ENCODE measurements at places on chromosomes 7 and 10.
A peak's percentile ranks its signal among the peaks of the same experiment; 100 is the strongest.

- DNase-seq = no peak
These were observed 194.1 kb upstream of the ZNF804B start for GRCh38 chr7:88565401-88565800.

- no peak for DNase-seq
These were observed 71.7 kb downstream of the SH3PXD2A start for GRCh38 chr10:103783681-103784080.

DNA sequence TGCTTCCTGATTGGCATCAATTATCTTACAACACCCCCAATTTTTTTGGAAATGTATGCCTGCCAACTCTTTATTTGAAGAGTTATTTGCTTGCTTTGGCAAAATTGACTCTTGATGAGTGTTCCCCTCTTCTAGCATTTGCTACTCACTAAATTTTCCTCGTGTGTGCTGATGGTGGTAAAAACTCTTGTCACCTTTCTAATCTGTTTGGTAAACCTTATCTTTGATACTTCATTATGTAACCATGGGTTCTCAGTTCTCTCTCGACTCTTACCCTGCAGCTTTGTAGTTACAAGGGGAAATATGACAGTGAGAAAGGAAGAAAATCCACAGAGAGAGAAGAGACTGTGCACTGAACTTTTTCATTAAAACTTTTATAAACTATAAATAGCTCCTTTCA, 102.5 kb downstream of the CDK14 start:
- no peak for DNase-seq

DNA sequence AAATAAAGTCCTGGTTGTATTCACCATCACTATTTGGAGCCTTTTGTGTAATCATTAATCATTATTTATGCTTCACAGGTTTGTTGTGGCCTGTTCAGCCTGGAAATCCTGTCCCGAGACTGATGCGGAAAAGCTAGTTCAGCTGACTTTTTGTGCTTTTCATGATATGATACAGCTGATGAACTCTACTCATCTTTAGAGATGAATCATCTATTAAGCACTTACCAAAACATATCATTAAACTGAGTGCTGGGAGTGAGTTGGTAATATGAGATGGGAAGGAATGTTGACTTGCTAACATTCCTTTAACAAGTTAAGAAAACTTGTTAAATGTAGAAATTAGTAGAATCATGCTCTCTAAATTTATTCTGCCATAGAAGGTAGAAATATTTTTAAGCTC, 53.0 kb downstream of the CROT start:
- peak; percentile 20 for DNase-seq

GRCh38 chr10:10292501-10292900, 725.2 kb upstream of the CELF2 start:
- no peak for DNase-seq

DNA sequence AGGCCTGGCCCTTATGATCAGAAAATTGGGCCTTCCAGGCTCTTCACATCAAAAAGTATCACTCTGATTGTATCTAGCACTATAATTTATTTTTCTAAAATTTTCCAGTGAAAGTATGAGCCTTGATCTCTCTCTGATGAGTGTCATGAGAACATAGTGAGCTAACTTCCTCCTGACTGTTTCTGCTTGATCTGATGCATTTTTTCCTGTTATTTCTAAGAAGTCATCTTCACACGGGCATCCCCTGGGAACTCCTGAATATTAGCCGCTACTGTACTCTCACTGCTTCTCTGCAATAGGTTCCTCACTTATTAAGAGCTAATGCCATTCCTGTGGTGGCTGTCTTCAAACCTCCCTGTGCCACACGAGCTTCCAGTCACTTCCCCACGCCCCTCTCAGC, 63.1 kb upstream of the ZPBP start:
- no peak for DNase-seq

GRCh38 chr10:50788951-50789945, 49.5 kb downstream of the ASAH2B start:
- DNase-seq = peak; percentile 66

DNA sequence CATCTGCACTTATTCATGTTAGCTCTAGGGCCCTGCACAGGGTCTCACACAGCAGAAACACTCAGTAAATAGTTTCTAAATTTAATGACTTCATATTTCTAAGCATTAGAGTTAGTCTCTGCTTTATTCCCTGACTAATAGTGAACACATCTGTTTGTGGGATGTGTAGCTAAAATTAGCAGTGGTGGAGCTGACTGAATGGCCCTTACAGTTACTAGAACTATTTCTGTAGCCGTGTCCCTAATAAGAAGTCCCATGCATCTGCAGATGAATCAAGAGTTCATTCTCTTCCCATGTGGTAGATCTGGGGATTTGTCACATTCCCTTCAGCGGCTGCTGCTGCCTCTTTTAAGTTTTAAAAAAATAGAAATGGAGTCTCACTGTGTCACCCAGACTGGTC, 11.7 kb downstream of the MAP3K8 start:
- DNase-seq = peak; percentile 68

DNA sequence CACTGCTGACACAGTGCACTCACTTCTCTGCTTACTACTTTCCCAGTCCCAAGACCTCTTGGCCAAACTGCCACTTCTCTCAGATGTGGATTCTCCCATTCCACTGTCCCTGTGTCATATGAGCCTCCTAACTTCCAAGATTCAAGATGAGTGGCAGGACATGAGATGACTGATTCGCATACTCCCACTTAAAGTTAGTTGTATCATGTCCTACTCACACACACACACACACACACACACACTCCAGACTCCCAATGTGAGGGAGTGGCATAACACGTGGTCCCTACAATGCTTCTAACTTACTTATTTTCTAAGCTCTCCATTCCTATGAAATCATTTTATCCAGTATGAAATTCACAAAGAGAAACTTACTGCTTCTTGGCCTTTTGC, 67.0 kb upstream of the CAV2 start:
- DNase-seq = no peak

GRCh38 chr7:80279760-80280159, 145.1 kb downstream of the GNAI1 start:
- no peak for DNase-seq

GRCh38 chr10:33352175-33352574, 17.7 kb upstream of the NRP1 start:
- DNase-seq = peak; percentile 58

- no peak for DNase-seq
These were observed 126.6 kb upstream of the RAB11FIP2 start for GRCh38 chr10:118173296-118173695.

DNA sequence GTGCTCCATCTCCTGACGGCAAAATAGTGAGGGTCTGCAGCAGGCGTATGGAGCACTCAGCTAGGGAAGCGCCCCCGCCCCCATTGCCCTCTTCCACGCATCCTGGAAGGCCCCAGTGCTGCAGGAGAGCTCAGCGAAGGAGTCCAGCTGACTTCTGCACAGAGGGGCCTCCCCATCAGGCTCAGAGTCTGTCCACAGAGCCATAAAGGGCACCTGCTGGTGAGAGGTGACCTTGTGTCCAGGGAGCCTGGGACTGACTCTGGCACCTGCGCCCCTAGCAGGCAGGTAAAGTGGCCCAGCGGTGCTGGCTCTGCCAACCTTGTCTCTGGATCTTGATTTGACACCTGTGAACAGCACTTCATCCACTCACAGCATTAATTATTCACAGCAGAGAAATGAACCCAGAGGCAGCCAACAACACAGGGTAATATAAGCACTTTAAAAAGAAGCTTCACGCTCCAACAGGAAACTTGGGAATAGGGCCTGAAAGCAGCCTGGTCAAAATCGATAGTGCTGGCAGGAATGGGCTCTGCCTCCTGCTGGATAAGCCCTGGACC, 59.6 kb downstream of the VOPP1 start:
- DNase-seq = no peak

DNA sequence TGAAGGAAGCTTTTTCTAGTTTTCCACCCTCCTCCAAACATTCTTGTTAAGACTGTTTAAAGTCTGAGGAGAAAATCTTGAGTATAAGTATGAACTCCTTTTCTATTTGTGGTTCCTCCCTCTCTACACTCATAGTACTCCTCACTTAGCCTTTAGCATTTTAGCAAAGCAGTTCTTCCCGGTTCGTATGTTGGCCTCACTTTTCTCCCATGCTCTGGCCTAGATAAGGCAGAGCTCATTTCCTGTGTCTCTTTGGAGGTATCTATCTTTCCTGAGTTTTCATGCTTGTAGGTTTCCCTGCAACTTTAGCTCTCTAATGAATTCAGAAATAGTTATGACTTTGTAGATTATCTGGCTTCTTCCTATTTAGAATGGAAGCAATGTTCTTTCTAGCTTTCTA, 5.9 kb upstream of the OR2F1 start:
- no peak for DNase-seq

DNA sequence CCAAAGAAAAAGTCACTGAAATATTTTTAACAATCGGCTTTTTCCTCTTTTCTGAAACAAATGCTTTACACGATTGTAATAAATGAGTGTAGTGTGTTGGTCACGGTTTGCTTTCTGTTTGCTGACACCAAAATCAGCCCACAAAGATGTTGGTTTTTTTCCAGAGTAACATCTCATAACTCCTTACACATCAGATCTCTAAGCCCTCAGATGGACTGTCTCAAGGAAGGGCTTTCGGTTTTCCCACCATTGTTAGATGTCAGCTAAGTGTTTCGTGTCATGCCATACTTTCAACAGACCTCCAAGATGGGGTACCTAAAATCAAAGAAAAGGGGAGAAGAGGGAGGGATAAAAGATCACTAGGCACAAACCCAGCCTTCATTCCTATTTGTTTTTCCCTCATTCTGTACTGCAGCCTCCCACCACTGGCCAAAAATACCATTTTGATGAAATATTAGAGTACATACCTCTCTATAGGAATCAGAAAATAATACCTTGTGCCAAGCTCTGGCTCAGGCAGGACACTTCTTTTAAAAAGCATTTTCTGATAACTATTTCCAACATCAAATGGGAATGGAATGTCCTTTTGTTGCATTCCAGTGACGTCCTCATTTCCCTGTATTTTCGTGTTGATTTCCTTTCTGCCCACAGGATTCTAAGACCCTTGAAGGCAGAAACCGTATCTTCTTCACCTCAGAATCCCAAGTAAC, 159.1 kb downstream of the DGKI start:
- DNase-seq = peak; percentile 84

- DNase-seq = no peak
These were observed 86.2 kb upstream of the CACUL1 start for GRCh38 chr10:118840776-118841468.

DNA sequence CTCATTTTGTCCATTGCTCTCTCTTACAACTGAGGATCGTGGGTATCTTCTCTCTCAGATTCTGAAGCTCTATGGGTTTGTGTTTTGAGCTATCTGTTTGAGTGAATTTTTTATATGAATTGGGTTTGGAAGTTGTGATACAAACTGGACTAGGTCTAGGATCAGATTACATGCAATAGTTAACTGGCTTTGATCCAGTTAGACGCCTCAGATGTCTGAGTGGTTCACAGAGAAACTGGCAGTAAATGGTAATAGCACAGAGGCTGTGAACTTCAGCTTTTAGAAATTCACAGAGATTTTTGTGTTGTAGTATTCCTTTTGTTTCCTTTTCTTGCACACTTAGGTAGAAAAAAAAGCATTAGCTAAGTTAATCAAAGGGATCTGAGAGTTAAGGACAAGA, 12.7 kb upstream of the DNMBP start:
- no peak for DNase-seq

- no peak for DNase-seq
These were observed 1063.5 kb upstream of the LRRN3 start for GRCh38 chr7:110027385-110027784.

DNA sequence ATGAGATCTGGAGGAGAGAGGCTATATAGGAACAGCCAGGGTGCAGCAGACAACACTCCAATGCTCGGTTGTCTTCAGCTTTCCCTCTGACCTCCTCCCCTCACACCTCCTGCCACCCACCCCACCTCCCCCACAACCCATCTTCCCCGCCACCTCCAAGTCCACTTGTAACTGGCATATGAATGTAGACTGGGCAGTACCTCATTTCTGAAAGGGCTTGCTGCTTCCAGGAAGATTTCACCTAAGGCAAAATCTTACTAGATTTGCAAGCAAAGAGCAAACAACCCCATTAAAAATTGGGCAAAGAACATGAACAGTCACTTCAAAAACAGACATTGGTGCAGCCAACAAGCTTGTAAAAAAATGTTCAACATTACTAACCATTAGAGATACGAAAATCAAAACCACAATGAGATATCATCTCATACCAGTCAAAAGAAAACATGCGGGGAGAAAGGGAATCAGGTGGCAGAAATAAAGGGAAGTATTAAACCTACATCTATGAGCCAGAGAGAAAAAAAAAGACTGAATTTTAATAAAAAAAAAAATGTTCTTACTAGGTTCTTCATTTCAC, 164.6 kb upstream of the C1GALT1 start:
- no peak for DNase-seq

DNA sequence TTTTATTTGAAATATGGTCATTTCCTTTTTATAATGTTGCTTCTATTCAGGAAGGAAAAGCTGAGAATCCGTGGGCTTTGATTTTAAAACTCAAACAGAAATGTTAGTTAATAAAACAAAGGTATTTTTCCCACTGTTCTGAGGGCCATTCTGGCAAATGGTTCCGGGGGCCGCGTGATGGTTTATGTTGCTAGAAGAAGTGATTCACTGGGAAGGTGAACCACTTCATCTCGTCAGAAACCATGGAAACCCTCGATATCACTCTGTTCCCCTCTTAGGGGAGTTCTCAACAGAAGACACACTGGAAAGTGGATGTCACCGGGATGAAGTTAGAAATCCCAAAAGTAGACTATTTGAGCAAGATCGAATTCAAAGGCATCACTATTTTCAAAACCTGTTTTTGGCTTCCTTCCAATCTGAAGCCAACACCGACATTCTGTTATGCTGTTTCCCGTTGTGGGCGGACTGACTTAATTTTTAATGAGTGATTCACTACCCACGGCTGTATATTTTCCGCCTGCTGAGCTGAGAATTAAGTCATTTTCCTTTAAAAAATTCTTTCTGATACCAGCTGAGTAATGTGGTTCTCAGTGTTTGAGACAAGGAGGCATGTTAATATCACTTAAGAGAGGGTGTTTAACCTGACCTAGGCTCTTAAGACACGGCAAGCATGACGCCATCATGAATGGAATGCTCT, 84.1 kb downstream of the PTPRE start:
- DNase-seq = peak; percentile 71

DNA sequence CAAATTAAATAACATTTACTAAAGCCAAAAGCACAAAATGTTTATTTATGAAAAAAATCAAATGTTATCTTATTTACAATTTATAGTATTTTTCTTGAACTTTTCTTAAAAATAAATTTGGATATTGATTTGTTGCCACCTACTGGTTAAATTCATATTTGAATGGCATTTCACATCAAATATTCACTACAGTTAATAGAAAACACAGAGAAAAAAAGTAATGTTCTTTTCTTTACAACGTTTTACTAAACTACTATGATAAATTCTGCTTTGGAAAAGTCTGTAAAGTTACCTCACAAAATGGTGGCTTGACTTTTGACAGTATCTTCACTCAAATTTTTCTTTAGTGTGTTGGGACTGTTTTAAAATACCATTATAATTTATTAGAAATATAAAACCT, 52.7 kb downstream of the SRPK2 start:
- DNase-seq = peak; percentile 41

DNA sequence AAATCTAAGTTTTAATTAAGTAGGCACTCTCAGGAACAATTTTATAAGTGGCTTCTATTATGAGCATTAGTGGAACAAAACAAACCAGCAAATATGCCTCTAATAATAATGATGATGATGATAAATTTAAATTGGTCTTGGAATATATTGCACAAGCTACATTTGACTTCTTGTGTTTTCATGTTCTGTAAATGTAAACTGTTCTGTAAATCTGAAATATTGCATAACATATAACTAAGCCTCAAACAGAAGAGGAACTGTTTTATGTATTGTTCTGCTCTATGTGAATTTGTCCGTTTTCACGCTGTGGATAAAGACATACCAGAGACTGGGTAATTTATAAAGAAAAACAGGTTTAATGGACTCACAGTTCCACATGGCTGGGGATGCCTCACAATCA, 625.2 kb upstream of the CELF2 start:
- no peak for DNase-seq
